ENCODE measurements at places on chromosomes 1 and 21.

- DNase-seq: no peak
These were observed 11.9 kb downstream of the PTPN22 start for GRCh38 chr1:113859478-113860175.

DNA sequence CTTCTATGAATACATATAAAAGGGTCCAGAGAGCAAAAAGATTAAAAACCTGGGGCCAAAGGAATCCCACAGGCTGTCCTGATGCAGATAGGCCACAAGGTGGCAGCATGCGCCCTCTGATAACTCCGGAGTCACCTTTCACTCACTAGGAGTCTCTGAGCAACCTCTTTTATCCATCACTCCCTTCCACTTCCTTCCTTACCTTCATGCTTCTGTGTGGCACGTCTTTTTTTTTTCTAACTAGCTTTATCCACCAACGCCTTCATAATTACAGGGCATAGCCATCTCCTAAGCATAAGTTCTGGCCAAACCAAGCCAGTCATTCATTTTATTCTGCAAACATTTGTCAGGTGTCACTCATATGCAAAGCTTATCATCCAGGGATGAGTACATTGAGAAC, 3.9 kb upstream of the PGLYRP4 start:
- DNase-seq: peak; percentile 75

DNA sequence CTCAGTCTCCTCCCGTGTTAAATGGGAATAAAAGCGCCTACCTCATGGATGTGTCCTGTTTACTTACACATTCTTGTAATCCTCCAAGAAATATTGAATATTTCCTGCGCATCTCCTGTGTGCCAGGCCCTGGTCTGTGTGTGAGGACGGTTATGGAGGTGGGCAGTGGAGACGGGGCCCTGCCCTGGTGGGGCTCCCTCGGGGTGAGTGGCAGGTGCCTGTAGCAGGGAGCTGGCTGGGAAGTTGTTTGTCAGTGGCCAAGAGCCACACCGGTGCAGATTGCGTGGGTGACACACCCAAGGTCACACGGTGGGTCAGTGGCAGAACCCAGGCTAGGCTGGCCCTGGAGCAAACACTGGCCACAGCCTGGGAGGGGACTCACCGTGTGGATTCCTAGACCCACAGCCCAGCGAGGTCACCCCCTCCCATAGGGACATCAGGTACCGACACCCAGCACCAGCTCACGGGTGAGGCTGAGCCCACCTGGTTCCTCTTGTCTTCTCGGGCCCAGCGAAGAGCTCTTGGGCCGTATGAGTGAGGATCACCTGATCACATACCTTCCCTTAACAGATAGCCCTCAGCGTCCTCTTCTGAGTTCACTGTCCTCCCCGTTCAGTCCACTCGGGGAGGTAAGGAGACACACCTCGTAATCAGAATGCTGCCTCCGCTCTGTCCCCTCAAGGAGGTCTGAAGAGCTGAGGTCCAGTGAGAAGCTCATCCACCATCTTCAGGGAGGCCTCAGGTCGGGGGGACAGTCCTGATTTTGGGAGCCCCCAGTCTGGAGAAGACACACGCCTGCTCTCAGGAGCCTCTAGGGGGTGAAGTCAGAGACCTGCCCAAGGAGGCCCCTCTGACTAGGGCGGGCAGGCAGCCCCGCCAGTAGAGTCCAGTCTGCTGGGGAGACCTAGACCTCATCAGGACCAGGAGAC, 349.6 kb downstream of the MATN1 start:
- DNase-seq: no peak

DNA sequence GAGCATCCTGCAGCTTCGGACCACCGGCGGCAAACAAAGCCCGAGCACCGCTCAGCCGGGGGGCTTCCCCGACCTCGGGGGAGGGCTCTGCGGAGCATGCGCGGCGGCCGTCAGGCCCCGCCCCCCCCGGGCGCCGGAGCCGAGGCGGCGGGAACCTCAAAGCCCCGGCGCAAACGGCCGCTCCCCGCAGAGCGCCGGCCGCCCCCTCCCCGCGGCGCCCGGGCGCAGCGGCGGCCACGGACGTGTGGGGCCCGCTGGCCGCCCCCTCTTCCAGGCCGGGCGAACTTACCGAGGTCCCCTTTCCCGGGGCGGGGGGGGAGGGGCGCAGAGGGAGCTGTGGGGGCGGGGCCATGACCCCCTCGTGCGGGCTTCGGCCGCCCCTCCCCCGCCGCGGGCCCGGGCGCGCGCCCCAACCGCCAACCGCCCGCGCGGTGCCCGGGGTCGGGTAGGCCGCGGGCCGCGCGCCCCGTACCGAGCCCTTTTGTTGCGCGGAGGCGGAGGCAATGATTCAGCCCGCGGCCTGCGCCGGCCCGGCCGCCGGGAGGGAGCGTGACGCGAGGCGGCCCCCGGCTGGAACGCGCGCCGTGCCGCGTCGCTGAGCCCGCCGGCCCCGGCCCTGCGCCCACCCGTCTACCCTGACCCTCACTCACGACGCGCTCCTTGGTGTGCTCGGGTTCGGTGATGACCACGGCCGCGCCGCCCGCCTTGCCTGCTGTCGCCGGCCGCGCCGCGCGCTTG, 1.7 kb downstream of the RCC2 start:
- no peak for DNase-seq

- no peak for DNase-seq
These were observed 1.9 kb upstream of the SAMD13 start for GRCh38 chr1:84299536-84300170.

- DNase-seq: no peak
These were observed 31.4 kb upstream of the COL6A1 start for GRCh38 chr21:45949928-45950739.

DNA sequence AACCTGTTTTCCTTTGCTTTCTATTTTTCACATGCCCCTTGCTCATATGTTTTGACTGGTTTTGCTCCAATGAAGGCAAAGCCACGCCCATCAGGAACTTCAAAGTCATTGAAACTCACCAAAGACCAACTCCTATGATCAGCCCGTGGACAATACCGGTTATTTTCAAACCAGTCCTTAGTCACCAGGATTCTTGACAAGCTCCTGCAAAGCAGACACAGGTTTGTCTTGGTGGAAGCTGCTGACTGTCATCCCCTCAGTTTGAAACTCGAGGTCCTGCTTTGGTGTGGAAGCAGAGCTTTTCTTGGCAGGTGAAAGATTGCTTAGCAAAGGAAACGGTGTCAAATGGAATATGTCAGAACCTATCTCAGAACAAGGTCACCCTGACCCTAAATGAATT, 384.7 kb upstream of the CXADR start:
- DNase-seq: no peak

DNA sequence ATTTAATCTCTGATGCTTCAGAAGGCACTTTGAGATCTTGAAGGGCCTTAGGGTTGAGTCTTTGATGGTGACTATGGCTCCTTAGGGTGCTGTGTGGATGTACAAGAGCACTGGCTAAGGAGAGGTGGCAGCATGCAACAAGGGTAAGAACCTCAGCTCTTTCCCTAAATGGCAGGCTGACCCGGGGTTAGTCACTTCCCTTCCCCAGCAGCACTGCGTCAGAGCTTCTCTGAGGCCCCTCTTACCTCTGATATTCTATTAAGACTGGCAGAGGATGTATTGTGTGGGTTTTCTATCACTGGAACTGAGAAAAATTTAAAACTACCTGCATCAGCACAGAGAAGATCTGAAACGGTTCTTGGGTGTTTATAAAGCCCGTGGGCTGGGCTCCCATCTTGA, 11.8 kb downstream of the C1orf116 start:
- DNase-seq: no peak

DNA sequence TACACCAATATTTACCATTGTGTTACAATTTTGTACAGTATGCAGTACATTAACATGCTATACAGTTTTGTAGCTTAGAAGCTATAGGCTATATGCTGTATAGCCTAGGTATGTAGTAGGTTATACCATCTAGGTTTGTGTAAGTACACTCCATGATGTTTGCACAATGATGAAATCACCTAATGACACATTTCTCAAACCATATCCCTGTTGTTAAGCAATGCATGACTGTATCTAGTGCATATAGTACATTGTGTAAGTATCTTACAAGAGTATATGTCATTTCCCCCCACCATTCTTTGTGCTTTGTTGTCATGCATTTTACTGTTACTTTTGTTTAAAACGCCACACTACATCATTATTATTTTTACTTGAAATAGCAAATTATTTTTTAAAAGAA, 65.7 kb upstream of the RNF11 start:
- no peak for DNase-seq

GRCh38 chr1:113542221-113542701, 151.9 kb downstream of the MAGI3 start:
- DNase-seq: no peak

DNA sequence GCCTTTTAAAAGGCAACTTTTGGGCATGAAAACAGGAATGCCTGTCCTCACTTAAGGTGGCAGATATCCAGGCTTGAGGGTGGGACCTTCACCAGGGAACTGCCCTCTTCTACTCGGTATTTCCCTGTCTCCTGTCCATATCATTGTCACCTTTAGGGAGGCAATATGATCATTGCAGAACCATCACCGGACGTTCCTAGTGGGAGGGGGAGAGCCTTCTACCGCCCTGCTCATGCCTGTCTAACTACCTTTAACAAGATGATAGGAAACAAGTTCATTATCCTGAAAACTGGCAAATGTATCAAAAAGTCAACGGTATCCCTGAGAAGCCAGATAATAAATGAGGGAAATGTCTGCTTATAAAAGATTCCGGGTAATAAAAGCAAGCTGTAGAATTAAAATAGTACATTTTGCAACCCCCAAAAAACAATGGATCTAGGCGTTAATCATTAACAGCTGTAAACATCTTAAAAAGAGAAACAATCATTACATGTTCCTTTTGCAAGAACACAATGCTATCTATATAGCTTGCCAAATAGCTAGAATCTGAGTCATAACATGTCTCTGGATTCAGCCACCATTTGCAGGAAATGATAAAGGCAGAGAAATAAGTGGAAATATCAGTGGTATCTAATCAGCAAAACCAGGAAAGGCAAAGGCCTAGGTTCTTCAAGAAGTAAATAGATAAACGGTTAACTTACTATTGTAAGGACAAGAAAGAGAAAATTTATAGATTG, 852.9 kb upstream of the ADGRL4 start:
- DNase-seq: no peak

- no peak for DNase-seq
These were observed 252.9 kb downstream of the DYRK1A start for GRCh38 chr21:37619464-37619974.

DNA sequence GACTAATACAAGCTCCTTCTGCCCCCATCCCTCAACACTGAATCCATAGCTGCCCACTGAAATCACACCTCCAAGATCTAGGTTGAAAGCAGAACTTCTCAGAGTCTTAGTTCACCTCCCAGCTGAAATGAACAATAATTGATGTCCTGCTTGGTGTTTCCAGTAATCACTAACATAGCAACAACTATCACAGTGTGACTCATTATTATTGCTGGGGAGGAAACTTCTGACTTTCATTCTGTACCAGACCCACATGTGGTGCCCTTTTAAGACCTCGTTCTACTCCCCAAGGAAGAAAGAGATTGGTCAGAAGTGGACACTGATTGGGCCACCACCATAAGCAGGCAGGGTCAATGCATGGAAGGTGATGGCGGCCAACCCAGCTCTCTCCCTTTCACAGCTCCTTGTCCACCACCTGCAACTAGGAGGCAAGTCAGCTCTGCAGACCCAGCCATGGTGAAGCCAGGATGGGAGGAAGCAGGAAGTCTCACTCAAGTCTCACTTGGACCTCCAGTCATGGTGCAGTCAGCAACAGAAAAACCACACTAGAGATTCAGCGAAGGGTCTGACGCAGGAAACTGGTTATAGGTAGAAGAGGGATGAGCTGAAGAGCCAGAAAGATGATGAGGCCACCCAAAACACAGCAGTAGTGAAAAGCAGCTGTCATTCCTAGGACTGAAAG, 720.2 kb downstream of the PTPRU start:
- no peak for DNase-seq

DNA sequence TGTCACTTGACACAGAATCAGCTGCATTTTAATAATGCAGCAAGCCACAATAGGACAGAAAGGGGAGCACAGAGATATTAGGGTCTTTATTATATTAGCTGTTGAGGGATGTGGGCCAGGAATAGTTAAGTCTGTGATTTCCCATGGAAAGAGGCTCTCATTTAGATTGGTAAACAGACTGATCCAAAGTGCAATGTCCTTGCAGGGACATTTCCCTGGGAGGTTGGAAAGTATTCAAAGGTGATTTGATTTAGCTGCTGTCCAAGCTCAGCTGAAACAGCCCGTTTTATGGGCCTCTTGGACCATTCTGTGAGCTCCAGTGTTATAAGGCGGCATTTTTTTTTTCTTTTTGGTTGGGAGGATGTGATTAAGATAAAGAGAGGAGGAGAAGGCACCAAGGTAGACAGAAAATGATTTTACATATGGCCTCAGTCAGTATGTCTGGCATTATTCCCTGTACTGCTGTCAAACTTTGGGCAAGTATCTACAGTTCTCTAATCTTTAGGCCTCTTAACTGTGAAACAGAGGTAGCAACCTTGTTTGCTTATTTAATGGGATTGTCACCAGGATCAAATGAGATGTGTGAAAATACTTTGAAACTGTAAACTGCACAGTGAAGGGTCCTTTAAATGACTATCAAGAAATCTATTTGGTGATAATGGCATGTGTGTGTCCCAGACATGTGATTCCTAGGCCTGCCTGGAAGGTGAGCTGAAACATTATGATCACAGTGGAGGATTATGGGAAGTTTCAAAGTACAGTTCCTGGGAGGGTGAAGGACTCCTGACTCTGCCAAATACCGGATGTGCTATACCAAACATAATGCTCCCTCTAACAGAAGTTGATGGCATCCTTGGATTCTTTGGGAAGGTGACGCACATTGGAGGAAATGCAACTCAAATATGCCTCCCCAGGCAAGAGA, 62.2 kb downstream of the NOS1AP start:
- DNase-seq: no peak

- no peak for DNase-seq
These were observed 38.4 kb upstream of the GPR25 start for GRCh38 chr1:200834383-200834782.

- no peak for DNase-seq
These were observed 202.7 kb downstream of the DISC1 start for GRCh38 chr1:231829332-231829731.

GRCh38 chr1:47868348-47868676, 128.9 kb downstream of the TRABD2B start:
- DNase-seq: no peak

DNA sequence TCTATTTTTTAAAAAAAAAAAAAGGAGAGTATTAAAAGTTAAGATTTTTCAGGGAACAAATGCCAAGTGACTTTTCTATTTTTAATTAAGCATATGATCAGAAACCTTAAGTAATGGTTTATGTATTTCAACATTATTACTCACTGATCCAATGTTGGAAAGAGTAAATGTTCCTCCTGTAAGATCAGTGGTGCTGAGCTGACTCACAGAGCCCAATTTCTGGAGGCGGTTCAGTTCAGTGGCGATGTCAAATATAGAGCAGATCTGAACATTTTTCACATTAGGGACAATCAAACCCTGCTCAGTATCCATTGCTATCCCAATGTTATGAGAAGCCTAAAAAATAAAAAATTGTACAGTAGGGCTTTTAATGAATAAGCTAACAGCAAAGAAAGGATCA, 28.2 kb upstream of the LRRC39 start:
- DNase-seq: no peak

- no peak for DNase-seq
These were observed 34.9 kb downstream of the CENPF start for GRCh38 chr1:214637722-214638458.

Measured in dorsolateral prefrontal cortex (tissue), 122 donors.